ENCODE measurements at places on chromosomes 2 and 18. TPM values are rescaled to one million over a fixed set of nuclear protein-coding genes. Genes with fewer than 3 reads are reported as not detected.

DNA sequence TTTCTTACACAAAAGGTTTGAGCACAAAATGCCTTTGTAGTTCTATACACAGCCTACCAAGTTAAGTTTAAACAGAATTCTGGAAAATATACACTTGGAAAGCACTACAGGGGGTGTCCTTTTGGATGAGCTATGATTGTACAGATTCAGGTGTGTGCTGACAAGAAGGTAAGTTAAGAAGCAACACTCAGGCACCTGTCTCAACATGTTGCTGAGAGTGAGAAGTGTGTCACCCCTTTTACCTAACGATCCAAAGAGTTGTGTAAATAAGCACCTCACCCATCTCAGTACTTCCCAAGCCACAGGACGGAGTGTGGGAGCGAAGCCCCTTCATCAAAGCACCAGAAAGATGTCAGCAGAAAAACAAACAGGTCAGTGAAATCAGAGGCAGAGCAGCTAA, 109.5 kb upstream of the DAPL1 start:
- no peak overlapping the region for H3K4me3 ChIP-seq
- H3K4me1 ChIP-seq: no peaks in the 10 kb centered on the region
- no peaks in the 10 kb centered on the region for H3K36me3 ChIP-seq
- no peak overlapping the region for H3K27ac ChIP-seq

- H3K36me3 ChIP-seq: no peaks in the 10 kb centered on the region
- DNase-seq: no peak
- H3K27me3 ChIP-seq: no peaks in the 10 kb centered on the region
- H3K4me3 ChIP-seq: no peak overlapping the region
- H3K4me1 ChIP-seq: no peaks in the 10 kb centered on the region
- no peak overlapping the region for H3K27ac ChIP-seq
Measured at GRCh38 chr2:141555876-141556470, 574.8 kb downstream of the LRP1B start.

DNA sequence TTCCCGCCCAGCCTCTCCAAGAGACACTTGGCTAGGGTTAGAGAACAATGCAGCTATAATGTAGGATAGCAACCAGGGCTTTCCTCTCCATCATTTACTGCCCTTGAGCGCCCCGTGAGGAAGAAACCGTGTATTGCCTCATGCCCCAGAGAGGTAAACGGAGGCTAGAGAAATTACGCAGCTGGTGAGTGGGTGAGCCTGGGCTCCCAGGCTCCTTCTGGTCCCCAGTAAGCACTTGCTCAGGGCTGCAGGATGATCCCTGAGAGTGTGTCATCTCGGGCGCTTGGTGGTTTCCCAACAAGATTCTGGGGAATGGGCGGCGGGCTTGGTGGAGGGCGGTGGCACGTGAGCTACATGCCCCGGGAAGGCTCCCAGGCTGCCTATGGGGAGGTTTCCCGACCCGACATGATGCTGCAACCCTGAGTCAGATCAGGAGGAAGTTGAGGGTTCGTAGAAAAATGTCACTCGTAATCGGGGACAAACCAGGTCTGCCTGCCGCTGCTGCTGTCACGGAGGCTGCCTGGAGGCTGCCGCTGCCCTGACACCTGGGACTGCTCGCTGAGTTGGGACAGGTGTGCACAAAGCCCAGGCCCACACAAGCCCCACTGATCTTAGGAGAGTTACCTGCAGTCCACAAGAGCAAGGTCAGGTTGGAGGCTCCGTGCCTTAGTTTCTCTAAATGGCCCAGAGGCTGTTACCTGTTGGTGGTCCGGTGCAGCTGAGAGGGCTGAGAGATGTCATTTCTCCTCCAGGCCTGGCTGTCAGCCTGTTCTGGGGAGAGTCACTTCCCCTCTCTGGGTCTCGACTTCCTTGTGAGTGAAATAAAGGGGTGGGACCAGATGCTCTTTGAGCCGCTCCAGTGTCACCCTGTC, at the start of gene GPR55:
Gene GPR55 (minus strand): TSS at position 773 of the 872 bp plus-strand sequence. CDS start 14,280 bp downstream, outside the sequence.
- DNase-seq: no peak
- H3K36me3 ChIP-seq: no peaks in the 10 kb centered on the region
- H3K4me1 ChIP-seq: no peaks in the 10 kb centered on the region

DNA sequence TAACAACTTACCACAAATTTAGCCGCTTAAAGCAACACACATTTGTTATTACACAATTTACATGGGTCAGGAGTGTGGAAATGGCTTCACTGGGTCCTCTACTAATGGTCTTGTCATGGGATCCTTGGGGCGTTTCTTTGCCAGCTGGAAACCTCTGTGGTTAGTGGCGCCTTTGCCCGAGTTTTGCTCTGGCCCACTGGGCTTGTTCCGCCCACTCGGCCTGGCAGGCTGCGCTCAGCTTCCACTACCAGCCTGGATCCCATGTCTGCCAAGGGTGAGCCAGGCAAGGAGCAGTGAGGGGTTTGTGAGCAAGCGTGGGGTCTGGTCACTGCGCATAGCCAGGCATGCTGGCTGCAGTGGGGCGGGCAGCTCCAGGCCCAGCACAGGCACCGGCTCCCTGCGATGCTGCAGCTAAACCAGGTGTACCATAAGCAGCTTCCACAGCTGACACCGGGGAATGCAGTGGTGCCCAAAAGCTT, 16.2 kb upstream of the MBD2 start:
- peak; percentile 28 for DNase-seq
- H3K4me1 ChIP-seq: peaks cover 6% of the 10 kb centered on the region
- H3K27me3 ChIP-seq: no peaks in the 10 kb centered on the region
- H3K36me3 ChIP-seq: no peaks in the 10 kb centered on the region

DNA sequence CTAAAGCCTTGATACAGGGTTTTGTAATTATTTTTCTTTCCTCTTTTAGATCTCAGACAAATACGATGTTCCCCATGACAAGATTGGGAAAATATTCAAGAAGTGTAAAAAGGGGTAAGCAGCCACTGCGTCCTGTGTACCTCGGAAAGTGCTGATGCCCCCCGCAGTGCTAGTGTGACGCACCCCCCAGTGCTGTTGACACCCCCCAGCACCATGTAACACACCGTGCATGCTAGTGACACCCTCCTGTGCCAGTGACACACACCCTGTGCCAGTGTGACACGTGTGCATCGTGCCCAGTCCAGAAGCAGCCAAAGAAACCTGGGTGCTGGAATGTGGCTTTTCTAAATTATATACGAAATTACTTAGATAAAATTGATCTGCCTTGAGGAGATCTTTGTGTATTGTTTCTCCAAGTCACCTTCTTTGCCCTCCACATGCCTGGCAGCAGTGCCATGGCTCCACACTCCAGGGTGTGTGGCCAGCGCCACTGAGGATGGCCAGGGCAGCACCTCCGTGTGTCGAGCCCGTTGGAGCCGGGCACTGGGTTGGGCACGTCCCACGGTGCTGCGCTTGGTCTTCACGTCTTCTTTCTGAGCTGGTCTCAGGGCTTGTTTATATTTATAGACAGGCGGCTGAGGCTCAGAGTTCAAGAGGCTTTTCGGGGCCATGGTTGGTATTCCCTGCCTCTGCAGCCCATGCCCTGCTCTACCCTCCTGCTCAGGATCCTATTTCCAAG, 44.3 kb upstream of the KLF11 start:
- no peak overlapping the region for H3K27ac ChIP-seq
- DNase-seq: no peak
- H3K36me3 ChIP-seq: no peaks in the 10 kb centered on the region
- H3K4me1 ChIP-seq: no peaks in the 10 kb centered on the region
- H3K27me3 ChIP-seq: no peaks in the 10 kb centered on the region

DNA sequence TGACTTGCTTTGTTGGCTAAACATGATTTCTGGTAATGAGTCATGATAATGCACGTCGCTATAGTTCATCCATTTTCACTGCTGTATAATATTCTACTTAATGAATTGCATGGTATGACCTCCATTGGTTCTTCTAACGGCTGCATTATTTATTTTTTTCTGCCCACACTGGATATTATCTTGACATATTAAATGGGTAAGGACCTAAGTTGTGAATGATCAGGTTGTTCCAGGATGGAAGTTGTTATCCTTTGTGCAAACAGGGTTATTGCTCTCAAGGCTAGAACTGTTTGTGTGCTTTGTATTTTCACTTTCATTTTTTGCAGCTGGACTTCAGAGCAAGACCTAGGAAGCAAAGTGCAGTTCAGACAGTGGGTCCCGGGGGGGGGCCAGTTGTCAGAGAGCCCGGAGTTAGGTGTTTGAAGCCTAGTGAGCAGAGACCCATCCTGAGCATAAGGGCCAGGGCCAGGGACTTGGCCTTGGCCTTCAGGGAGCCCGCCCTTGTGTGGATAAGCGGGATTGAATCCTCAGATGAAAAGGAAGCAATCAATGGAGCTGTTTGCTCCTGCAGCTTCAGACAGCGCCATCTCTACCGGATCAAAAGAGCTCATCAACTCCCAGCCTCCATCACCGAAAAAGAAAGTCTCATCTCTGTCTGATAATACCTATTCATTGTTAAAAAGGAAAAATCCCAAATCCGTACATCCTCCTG, 48.2 kb downstream of the AGAP1 start:
- H3K4me3 ChIP-seq: no peak overlapping the region
- H3K27me3 ChIP-seq: no peaks in the 10 kb centered on the region
- no peak overlapping the region for H3K27ac ChIP-seq
- no peak for DNase-seq
- no peaks in the 10 kb centered on the region for H3K4me1 ChIP-seq

- H3K36me3 ChIP-seq: no peaks in the 10 kb centered on the region
- peak overlapping the region; percentile 68 for H3K4me3 ChIP-seq
- peak overlapping the region; percentile 84 for H3K27ac ChIP-seq
- peaks cover 64% of the 10 kb centered on the region for H3K4me1 ChIP-seq
- H3K27me3 ChIP-seq: no peaks in the 10 kb centered on the region
Measured at GRCh38 chr2:178266445-178266844, 72.1 kb downstream of the OSBPL6 start.

Gene CCBE1
- 0.77 TPM for total RNA-seq

Gene RAX
- total RNA-seq: not detected

Gene FAM228A
- total RNA-seq: 0.50 TPM
